ENCODE measurements at places on chromosomes 11 and 22.
A peak's percentile ranks its signal among the peaks of the same experiment; 100 is the strongest.

DNA sequence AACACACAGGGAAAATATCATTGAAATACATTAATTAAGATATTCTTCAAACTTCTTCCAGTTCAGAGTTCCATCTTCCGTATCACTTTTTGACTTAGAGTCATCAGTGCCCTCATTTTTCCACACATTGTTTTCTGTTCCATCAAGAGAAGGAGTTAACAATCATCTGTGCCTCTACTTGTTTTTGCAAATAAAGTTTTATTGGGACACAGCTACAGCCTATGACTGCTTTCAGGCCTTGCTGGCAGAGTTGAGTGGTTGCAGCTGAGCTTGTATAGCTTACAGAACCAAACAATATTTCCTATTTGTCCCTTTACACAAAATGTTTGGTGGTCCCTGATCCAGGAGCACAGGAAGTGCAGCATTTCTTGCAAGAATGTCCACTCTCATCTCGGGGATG lies 51.6 kb downstream of the SGSM1 start:
- no peak for DNase-seq

DNA sequence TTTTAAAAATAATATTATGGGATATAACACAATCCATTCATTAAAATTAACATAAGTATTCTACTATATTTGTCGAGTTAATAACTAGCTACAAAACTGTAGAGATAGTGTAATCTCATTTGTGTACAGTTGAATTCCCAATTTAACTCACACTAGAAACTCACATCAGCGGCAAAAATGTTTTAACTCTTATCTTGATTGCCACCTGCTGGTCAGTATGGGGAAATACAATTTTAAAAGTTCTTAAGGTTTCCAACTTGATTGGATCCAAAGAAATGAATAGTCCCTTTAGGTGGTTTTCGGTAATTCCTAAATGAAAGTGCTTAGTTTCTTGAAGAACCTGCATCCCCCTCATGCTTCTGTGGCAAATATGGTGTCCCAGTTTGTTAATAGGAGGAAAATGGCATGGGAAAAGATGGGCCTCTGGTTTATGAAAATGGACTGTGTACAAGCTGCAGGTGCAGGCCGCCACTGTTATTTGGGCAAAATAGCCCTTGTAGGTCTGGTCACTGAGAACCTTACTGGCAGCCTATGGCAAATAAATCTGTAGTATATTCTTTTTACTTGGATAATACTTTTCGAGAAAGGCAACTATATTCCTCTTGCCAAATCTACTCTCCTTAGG lies 33.7 kb upstream of the SLC17A6 start:
- DNase-seq = no peak

GRCh38 chr11:60347084-60347797 lies 20.2 kb downstream of the MS4A6E start:
- DNase-seq = no peak

DNA sequence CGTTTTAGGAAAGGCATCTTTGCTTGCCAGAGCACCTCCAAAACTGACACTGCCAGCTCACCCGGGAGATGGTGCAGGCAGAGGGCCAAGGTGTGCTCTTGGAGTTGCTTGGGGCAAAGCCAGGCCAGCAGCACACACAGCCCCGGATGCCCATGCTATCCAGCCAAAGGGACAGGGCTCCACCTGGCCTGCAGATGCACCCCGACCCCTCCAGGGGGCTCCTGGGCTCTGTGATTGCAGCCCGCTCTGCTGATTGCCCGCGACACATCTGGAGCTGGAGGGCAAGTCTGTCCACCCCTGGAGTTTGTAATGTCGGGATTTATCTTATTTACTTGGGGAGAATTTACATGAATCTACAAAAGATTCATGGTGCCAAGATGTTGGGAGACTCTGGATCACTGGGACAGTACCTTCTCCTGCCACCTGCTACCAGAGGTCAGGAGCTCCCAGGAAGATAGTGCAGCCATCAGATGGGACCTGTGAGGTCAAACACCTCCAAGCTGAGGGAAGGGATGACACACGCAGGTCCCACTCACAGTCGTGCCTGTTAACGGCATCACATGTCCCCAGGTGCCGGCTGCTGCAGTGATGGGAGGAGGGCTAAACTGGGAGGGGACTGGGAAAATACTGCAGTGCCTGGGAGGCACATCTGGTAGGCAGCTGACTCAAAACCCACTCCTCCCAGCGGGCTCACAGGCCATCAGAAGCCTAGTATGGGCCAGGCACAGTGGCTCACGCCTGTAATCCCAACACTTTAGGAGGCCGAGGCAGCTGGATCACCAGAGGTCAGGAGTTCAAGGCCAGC lies 17.2 kb downstream of the CBX7 start:
- peak; percentile 43 for DNase-seq

GRCh38 chr11:113153847-113154246 lies 160.5 kb upstream of the TTC12 start:
- DNase-seq = no peak

DNA sequence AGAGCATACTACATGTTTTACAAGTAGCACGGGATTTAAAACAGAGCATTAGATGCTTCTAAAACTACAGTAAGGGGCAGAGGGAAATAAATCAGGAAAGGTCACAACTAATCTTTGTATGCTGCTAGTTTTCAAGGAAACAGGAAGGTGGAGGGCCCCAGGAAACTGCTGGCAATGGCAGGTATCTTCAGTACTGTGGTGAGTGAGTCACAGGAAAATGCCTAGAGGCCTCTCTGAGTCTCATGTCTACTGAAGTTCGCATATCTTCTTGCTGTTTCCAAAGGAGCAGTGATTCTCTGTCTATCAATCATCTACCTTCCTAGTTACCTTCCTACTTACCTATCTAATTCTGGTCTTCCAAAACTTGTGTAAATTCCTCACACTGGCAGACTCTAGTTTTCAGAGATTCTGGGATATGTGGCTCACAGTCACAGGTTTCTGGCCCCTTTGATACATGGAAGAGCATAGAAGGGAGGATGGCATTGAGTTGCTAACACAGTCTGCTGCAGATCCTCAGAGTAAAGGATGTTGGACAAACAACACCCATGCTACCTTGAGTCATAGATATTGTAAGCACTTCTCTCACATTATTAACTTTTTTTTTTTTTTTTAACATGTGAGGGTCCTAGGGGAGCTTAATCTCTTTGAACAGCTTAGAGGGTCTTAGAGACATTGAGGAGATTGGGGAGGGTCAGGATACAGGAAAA lies 58.8 kb upstream of the SYN3 start:
- DNase-seq = no peak

- no peak for DNase-seq
Measured at GRCh38 chr22:38481871-38482332, 14.0 kb downstream of the KDELR3 start.

DNA sequence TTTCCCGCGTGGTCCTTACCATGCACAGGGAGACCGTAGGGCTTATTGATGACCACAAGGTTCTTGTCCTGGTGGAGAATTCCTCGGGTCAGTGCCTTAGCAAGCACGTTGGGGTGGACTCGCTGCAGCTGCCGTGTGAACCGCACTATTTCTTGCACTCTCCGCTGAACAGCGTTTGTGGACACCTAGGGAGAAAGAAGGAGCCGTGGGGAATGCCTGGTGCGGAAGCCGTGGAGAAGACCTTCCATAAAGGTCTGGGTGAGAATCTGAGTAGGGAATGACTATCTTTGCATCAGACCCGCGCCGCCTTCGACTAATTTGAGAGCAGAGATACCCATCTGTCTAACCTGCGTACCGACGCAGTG lies 597 bp downstream of the RPUSD4 start:
- DNase-seq = no peak

- no peak for DNase-seq
Measured at GRCh38 chr11:48073031-48073861, 92.9 kb downstream of the PTPRJ start.

DNA sequence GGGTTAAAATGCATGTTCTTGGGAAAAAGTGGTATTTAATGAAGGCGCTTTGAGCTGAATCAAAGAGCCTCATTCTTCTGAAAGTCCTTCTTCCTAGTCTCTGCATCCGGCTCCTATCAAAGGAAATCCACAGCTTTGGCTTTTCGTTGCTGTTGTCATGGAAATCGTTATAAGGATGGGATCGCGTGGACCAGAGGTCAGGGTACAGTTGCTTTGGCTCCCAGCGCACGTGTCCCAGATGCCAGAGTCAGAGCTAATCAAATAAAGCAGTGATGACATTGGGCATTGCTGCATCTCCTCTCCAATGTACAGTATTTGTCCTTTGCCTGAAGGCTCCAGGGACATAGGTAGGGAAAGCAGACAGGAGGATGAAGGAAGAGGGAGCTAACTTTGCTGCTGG lies 181.9 kb downstream of the MYO18B start:
- DNase-seq = no peak

DNA sequence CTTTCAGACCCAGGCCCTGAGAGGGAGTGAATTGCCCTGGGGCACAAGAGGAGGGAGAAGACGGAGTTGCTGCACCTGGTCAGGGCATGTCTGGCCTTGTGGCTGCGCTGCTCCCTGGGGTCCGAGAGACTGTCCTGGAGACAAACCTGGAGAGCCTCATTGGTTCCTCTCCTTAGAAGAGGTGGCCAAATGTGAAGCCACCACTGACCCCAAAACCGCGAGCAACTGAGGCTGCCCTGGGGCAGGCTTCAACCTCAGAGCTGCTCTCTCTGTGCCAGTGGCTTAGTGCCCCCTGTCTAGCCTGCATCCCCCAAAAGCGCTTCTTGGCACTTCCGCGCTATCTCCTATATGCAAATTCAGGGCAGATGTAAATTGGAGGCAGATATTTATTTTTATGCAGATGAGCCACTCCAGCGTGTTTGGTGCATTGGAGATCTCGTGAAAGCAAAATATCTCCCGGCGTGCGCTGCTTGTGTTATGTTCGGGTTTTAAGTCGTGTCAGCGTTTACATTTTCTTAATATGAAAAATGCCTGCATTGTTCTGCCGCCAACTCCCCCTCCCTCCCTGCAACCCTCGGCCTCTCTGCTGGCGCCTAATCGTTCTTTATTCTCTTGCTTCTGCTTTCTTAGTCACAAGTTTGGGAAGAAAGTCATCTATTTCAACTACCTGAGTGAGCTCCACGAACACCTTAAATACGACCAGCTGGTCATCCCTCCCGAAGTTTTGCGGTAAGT lies 69.5 kb downstream of the ARHGAP8 start:
- no peak for DNase-seq

- DNase-seq = no peak
Measured at GRCh38 chr11:133969112-133969511, 12.3 kb upstream of the IGSF9B start.

GRCh38 chr11:1557904-1558774 lies 13.9 kb downstream of the DUSP8 start:
- no peak for DNase-seq

- no peak for DNase-seq
Measured at GRCh38 chr11:28472904-28473303, 364.7 kb downstream of the METTL15 start.

DNA sequence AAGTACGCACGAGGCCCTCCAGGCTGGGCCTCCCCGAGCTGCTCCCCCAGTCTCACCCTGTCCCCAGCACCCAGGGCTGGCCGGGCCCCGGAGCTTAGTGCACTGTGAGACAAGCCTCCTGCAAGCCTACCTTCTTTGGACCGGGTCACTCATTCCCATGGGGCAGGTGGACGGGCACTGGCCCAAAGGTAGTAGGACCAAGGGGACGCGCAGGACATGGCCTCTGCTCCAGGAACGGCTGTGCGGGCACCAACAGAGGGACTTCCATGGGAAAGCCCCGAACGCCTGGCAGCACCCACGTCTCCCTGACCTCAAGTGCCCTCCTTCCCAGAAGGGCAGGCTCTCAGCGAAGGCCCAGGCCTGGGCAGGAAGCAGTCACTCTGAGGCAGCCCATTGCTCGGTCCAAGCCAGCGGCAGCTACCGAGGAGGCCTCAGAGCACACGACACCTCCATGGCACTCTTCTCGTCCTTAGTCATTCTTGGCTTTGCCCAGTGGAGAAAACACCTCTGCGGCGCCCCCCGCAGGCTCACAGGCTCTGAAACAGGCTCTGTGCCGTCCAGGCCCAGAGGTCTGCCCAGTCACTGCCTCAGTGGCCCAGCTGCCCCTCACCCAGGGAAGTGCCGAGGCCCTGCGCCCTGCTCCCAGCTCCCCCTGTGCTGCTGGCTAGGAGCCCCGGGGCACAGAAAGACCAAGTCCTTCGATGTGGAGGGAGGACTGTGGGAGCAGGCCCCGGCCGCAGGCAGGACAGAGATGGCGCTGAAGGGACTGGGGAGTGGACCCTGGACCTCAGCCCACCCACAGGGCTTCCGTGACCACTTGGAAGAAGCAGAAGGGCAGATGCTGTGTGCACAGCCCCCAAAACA lies 3.8 kb downstream of the MOB2 start:
- DNase-seq = no peak

DNA sequence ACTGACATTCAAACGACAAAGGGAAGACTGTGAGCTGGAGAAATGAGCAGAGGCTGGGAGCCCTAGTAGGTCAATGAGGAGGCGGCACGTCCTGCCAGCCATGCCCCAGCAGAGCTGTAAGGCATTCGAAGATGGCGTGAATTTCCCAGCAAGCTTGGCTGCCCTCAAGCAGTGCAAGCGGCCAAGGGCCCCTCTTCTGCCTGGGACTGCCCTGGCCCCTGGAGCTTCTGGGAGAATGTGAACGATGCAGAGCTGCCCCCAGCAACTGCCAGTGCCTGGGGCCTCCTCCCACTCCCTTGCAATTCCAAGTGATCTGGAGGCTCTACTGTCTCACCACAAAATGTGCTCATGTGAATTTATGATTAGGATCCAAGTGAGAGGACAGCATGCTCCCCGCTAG lies 4.3 kb downstream of the PPM1F start:
- no peak for DNase-seq

GRCh38 chr11:66546966-66547661 lies 411 bp downstream of the ACTN3 start:
- no peak for DNase-seq

DNA sequence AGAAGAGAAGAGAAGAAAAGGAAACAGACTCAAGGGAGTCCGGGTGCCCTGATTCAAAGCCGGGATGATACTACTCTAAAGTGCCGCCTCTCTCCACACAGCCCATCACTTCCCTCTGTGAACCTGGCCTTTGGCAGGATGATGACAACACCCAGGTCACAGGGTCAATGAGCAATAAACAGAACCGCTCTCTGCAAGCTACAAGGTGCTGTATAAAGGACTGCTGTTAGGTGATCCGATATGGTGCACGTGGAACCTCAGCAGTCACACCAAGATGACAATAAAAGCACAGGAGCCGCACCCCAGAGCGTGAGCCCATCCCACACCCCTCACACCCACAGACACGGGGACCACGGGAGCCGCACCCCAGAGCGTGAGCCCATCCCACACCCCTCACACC lies 10.7 kb downstream of the TTLL1 start:
- no peak for DNase-seq

DNA sequence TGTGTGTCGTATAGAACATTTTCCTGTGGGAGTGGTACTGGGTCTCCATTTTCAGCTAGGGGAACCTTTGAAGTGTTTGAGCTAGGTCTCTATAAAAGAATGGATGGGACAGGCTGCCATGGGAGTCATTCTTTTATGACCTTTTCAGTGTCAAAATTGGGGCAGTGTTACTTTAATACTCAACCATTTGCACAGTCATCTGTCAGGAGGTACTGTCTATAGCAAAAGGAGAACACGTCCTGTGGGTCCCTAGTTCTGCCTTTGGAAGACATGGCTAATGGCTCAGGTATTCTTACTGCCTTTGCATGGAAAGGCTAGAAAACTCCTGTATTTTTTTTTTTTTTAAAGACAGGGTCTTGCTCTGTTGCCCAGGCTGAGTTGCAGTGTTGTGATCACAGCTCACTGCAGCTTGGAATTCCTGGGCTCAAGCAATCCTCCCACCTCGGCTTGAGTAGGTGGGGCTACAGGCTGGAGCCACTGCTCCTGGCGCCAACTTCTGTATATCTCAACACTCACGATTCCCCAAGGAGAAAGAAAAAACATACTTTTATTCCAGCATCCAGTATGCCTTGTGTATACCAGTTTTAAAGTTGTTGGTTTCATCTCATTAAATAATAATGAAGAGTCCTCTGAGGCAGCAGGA lies 2.1 kb upstream of the ATF4 start:
- no peak for DNase-seq

- no peak for DNase-seq
Measured at GRCh38 chr11:128803449-128804245, 63.4 kb downstream of the KCNJ1 start.

Data from activated T-cell treated with anti-CD3 and anti-CD28 coated beads for 48 hours (primary cell).